DMS79 (cell line): ENCODE measurements at places on chromosomes 11 and 22.

DNA sequence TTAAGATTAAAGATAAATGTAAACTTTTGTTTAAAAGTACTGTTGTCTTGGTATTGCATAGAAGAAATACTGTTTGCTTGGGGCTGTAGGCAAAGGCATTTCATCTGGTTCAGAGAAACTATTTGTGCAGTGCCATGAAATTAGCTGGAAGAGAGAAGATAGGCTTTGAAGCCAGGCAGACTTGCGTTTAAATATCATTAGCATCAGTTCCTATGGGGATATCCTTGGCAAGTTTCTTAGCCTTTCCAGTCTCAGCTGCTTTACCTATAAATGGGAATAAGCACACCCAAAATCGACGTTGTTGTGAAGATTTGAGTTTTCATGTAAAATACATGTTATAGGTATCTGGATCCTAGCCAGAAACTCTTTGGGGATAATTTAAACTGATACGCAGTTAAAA is 133.9 kb downstream of the FBXO7 start:
- no peak for DNase-seq

DNA sequence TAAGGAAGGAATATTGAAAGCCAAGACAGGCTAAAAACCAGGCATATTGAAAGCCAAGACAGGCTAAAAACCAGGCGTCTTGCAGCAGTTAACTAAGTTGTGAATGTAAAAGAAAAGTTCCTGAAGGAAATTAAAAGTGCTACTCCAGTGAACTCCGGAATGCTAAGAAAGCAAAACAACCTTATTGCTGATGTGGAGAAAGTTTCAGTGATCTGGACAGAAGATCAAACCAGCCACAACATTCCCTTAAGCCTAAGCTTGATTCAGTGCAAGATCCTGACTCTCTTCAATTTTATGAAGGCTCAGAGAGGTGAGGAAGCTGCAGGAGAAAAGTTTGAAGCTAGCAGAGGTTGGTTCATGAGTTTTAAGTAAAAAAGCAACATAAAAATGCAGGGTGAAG is 51.4 kb downstream of the PACS1 start:
- DNase-seq, result no peak

DNA sequence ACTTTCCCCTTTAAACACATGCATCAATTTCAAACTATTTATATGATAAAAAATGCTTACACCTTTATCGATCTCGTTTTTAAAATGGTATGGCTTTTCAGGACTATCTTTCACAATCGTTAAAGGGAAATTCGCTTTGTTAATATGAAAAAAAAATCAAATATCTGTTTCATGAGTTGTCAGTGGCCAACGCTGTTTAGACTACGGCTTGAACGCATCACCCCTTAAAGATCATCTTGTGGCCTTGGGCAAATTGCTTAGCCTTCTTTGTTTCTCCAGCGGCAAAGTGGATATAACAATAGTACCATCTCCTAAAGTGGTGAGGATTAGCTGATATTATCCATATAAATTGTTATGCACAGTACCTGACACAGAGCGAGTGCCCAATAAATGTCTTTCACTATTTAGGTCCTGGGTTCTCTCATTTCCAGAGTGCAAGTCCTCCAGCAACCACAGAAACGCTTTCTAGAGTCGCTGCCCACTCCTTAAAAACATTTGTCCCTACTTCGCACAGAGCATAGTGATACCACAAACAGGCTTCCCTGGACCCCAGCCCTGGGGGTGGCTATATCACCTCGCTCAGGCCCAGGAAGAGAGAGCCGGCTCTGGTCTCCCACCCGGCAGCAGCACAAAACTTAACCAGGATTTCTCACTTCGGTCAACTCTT is 904 bp downstream of the SLC35F2 start:
- peak; percentile 15 for DNase-seq

DNA sequence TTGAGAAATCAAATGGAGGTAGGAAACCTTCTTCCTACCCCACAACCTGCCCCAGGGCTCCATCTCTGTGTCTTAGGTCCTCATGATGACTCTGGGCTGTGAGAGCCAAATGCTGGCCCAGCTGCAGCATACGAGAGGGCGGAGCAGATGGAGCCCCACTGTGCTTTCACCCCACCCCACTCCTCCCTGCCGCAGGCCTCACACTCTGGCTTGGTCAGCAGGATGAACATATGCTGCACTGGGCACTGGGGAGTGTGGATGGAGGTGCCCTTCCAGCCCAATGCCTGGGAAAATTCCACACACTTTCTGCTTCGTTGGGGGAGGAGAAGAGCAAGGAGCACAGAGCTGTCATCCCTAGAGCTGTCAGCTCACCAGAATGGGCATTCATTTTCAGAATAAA is 271.6 kb upstream of the CADM1 start:
- DNase-seq, result no peak

GRCh38 chr22:41674846-41675340 is 13.8 kb downstream of the SNU13 start:
- no peak for DNase-seq

DNA sequence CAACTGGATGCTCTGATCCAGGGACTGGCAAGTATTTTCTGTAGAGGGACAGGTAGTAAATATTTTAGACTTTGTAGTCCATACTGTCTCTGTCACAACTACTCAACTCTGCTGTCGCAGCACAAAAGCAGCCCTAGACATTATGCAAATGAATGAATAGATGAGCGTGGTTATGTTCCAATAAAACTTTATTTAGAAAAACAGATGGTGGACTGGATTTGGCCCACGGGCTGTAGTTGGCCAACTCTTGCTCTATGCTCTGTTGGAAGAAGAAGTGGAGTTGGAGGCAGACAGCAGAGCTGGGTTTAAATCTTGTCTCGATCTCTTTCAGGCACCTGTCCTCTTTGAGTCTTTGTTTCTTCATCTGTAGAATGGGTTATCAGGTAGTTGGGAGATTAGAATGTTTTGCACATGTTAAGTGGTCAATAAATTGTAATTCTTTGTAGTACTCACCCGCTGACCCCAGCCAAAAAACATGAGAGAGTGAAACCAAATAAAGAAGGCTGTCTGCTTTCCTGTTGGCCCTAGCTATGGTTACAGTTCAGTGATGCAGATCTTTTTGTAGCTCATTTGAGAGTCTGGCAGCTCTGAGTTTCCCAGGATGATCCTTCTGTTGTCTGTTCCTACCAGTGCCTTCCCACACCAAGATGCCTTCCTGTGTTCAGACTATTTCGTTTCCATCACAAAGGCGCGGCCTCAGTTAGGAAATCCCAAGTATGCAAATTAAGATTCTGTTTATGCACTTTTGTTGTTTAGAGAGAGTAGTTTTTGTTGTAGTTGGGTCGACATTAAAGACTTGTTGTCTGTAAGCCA is 198.1 kb upstream of the SEZ6L start:
- DNase-seq, result no peak

- DNase-seq, result no peak
These were observed 229.0 kb upstream of the ZC3H12C start for GRCh38 chr11:109864151-109864661.
